ENCODE measurements at places on chromosomes 5 and 9.

DNA sequence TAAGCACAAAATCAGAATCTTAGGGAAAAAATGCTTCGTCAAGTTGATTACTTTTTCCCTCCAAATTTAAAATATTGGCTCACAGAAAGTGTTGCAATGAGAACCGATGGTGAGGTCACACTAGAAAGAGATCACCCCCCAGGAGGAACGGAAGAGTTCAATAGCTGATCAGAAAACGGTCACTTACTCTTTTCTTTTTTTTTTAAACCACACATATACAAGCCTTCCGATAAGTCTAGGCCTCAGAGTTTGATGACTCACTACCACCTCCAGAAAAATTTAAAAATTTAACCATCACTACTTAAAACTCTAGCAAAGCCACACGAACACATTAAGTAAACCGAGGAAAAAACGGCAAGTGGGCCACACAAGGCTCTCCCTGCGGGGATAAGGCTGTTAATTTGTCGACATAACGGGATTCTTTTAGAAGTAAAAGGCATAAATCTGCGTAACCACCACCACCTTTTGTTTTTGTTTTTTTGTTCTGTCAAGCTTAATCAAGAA is 1.2 kb downstream of the SURF4 start:
- no peak for DNase-seq

GRCh38 chr5:33312571-33313549 is 127.9 kb upstream of the TARS1 start:
- DNase-seq = no peak

DNA sequence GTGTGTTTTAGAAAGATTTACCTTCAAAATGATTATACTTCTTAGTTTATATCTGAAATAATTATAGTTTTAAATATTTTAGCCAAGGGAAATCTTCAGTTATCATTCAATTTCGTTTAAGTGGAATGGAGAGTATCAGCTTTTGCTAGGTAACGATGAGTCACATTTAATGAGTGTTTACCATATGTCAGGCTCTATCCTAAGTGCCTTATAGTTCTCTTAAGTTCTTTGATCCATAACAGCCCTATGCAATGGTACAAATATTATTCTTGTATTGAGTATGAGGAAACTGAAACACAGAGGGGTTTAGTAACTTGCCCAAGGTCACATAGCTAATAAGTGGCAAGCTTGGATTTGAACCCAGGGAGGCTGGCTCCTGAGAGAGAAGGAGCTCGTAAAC is 37.5 kb upstream of the SHB start:
- no peak for DNase-seq

DNA sequence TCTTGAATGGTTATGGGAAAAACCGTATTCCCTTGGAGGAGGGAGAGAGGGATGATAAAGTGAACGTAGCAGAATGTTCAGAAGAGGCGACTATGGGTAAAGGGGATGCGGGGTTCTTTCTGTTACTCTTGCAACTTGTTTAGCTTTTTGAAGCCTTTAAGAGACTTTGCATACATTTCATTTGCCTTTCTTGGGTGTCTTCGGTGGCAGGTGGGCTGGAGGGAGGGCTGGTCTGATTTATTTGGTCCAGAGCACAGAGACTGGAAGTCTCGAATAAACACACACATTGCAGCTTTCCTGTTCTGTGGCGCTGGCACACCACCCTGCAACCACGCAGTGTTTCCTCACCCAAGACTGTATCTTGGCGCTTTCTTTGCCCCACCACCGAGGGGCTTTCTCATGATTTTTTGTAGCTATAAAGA is 23.2 kb downstream of the TTF1 start:
- no peak for DNase-seq

GRCh38 chr9:26527931-26528330 is 364.7 kb downstream of the CAAP1 start:
- DNase-seq = no peak

DNA sequence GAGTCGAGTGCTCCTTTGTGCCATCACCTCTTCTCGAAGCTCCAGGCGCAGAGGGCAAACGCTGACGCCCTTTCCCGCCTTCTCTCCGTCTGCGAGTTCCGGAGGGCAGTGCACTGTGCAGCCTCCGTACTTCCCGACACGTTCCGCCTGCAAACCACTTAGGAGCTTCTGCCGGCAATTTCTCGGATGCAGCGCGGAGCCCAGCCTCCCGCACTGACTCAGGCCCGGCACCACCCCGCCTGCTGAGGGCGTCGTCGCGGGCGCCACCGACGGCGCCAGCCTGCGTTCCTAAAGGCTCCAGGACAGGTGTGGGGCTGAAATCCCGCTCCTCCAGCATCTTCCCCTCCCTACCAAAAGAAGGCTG is 9.3 kb upstream of the TRIM36 start:
- no peak for DNase-seq

DNA sequence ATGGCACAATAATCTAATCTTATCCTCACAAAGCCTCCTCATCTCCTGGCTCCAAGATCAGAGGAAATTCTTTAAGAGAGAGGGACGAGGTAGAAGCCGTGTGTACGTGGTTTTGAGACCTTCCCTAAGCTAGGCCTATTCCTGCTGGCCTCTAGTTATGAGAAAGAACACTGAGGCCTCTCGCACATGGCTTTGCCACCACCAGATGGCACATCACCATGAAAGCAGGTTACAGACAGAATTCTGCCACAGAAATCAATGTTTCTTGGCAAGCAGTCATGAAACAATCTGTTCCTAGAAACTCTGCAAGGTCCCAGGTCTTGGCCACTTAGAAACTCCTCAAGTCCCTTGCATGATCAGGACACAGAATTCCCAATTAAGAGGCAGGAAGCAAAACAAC is 268.2 kb upstream of the TAS2R1 start:
- DNase-seq = no peak

DNA sequence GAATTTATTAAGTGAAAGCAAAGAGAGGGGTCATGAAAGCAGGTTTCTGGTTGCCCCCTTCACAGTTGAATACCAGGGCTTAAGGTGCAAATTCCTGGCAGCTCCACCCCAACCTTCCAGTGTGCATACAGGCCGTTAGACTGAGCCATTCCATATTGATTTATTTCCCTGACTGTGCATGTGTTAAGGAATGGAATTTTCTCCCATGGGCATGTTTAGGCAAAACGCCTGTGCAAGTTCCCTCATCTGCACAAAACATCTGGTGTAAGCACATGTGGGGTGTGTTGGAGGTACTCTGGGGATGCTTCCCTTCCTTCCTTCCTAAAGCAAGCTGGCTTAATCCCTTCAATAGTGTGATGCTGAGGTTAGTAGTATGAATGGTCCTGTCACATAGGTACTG is 1470.6 kb downstream of the MAT2B start:
- no peak for DNase-seq

DNA sequence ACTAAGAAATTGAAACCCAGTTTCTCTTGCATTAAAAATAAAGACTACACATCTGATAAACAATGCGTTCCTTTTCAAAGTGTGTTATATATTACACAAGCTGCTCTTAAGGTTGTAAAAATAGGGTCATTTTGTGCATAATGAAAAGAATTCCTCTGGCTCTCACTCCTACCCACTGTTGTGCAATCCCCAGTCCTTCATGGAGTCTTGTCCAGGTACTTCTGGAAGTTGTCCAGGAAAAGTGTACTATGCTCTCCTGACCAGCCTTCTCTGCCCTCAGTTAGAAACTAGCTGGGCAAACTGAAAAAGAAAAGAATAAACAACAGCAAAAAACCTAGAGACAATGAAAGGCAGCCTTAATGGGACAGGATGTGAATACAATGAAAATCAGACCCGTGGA is 345.5 kb upstream of the PAPPA start:
- no peak for DNase-seq

DNA sequence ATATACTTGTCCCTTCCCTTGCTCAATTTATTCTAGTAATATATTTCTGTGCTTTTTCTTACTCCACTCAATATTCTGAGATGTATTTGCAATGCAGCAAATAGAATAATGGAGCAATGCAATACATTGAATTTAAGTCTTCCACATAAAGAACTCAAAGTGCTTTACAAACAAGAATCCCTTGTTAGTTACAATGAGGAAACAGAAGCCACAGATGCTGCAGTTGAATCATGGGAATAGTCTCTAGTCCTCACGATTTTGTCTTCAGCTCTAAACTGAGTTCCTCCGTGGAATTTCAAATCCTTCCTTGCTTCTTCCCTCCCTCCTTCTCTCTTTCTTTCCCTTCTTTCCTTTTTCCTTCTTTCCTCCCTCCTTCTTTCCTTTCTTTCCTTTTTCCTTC is 12.5 kb upstream of the TAS2R1 start:
- DNase-seq = no peak

GRCh38 chr9:127676638-127677037 is 30.1 kb upstream of the CFAP157 start:
- DNase-seq = no peak

DNA sequence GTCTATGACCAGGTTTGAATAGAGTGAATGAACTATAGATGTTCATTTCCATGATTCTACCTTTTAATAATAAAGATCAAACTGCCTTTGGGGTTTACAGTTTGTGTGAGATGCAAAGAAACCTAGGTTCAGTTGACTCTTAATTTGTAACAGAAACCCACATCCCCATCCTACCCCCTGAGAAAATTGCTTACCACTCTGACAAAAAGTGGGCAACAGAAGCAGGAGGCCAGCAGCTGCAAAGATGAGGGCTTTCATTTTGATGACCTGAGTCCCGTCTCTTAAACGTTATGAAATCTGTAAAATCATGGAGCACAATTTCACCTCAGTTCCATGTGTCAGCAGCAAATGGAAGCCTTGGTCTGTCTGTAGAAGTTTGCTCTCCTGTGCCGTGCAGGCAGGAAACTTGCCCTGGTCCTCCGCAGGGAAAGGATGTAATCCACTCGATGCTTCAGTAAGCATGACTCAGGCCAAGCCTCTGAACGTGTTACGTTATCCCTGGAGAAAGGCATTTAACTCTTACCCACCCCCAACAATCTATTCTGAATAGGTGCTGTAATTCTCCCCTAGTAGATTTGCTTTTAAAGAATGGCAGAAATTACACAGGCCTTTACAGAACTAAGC is at the start of gene F2RL2:
TSS of gene F2RL2 (minus strand) at position 431 of the 624 bp plus-strand sequence. CDS start at position 258, 173 bp downstream.
- no peak for DNase-seq

GRCh38 chr9:134768332-134768708 is 112.3 kb upstream of the FCN2 start:
- DNase-seq = no peak

GRCh38 chr5:123756816-123757215 is 244.8 kb downstream of the CSNK1G3 start:
- DNase-seq = no peak

GRCh38 chr9:114449236-114449635 is 56.0 kb downstream of the WHRN start:
- no peak for DNase-seq

DNA sequence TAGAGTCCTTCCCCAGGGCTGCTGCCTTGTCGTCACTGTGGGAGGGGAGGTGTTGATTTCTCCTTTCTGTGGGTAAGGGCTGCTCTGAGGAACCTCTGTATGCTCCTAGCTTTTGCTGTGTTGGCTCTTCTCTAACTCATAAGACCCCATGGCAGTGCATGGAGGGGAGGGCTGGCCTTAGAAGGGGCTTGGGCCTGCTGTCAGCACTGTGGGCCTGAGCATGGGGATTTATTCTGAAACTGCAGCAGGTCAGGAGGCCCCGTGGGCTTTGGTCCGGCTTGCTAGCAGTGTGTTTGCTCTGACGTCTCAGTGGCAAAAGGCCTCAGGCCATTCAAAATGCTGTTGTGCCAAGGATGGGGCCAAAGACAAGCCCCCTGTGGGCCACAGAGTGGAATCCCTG is 6.8 kb downstream of the FGF18 start:
- no peak for DNase-seq

GRCh38 chr5:17816944-17817343 is 182.7 kb downstream of the TAF11L14 start:
- no peak for DNase-seq

- no peak for DNase-seq
Measured at GRCh38 chr5:126972062-126972895, 58.1 kb downstream of the MARCHF3 start.

DNA sequence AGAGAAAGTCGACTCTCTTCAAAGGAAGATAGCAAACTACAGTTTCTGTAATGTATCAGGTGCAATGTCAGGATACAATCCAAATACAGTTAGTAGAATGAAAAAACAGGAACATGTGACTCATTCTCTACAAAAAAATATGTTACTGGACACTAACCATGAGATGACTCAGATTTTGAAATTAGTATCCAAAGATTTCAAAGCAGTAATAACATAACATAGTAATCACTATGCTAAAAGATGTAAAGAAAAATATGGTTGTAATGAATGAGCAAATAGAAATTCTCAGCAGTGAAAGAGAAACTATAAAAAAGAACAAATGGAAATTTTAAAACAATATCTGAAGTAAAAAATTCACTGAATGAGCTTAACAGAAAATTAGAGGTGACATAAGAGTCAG is 42.3 kb downstream of the SHOC1 start:
- DNase-seq = no peak

- no peak for DNase-seq
Measured at GRCh38 chr5:36722900-36723299, 116.5 kb downstream of the SLC1A3 start.

DNA sequence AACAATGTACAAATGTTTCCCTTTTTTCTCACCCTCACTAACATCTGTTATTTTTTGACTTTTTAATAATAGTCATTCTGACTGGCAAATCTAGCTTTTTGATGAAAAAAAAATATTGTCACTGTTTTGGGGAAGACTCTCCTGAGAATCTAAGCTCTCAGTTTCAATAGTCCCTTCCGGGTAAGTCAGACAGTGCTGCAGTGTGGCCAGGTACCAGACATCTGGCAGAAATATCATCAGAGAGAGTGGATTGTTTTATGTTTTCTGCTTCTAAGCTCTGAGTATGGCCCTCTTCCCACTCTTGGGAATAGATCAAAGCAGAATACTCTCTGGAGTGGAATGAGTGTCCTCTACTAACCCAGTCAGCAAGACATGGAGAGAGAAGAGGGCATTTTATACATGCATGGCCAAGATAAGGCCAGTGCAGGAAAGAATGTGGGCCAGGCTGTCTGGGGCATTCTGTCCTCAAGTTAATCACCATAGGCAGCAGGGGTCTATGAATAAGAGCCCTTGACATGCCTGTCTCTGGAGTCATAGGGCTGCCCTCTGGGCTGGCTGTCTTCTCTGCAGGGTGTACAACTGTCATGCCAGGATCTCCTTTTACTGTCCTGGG is 38.5 kb upstream of the OR2S2 start:
- no peak for DNase-seq

- DNase-seq = no peak
Measured at GRCh38 chr9:90502134-90502533, 140.5 kb downstream of the DIRAS2 start.

DNA sequence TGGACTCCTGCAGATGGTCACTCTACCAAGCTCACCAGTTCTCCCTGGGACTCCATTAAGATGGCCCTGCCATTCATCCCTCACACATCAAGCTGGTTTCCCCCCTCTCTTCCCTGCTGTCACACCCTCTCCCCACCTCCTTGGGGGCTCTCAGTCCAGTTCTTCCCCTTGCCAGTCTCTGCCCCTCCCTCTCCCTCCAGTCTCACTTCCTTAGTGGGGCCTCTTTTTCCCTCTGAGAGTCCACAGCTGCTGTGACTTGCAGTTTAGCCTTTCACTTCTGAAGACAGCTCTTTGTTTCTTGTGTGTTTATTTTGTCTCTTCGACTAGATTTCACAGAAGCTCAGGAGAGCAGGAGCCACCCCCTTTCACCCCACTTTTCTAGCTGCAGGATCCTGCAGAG is 10.5 kb downstream of the DOCK2 start:
- DNase-seq = no peak
